Occipital lobe (tissue), 3 donors: ENCODE measurements at places on chromosomes 7 and 10.
A peak's percentile ranks its signal among the peaks of the same experiment; 100 is the strongest.

- no peak for DNase-seq
Observed at GRCh38 chr10:132918617-132919373, 23.6 kb downstream of the CFAP46 start.

GRCh38 chr10:108894402-108895301 lies 1028.7 kb downstream of the XPNPEP1 start:
- DNase-seq = no peak

- no peak for DNase-seq
Observed at GRCh38 chr10:78349165-78349516, 315.5 kb downstream of the RPS24 start.

DNA sequence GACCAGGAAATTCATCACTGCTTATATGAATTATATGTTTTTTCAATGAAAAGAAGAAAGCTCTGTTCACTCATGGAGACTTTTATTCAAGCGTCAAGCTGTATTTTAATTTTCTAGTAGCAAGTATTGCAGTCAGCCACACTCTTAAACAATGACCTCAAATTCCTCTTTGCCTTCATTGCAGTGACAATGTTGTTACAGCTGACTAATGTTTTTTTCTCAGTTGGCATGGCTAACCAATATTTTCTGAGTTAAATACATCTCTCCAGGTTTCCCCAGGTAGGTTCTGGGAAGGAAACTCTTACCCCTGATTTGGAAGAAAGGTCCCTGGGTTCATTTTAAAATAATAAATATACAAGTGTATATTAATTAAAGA lies 241.5 kb downstream of the WDR11 start:
- no peak for DNase-seq

DNA sequence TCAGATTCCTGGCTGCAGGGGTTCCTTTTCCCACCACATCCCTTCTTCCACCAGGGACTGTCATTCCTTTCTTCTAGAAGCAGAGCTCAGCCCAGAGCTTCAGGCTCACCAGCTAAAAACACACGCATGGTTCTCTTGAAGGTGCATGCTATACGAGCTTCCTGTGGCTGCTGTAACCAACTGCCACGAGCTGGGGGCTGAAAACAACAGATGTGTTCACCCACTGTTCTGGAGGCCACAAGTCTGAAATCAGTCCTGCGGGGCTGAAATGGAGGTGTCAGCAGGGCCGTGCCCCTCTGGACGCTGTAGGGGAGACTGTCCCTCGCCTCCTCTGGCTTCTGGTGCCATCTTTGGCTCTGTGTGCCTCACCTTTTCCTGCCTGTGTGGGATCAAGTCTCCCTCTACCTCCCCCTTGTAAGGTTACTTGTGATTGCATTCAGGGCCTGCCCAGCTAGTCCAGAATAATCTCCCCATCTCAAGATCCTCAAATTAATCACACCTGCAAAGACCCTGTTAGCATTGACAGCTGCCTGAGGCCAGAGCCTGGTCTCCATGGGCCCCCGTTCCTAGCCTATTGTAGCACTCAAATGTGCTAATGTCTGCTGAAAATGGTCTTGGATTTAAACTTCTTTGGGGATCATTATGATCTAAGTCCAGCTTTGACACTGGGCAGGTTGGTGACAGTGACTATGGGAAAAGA lies 13.7 kb downstream of the RAB19 start:
- no peak for DNase-seq

DNA sequence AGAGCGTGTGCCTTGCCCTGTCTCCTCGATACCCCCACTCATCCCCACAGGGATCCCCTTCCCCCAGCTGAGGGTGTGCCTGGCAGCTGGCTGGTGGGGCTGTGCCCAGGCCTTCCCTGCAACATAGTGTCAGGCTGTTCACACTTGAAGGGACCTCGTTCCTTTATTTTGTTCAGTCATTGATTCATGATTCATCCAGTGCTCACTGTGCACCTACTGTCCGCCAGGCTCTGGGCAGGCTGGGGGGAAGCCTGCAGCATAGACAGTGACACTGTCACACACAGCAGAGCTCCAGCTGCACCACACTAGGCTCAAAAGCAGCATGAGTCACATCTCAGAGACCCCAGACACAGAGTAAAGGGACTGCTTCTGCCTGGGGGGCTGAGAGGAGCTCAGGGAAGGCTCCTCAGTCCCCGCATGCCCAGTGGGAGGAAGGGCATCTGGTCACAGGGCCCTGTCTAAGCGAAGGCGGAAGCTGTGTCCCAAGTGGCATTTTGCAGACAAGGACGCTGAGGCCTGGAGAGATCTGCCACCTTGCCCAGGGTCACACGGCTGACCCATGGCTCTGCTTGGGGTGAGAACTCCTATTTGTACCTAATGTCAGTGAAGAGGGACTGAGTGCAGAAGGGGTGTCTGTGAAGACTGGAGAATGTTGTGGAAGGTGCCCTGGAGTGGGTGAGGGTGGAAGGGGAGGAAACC lies 27.9 kb downstream of the CDH23 start:
- DNase-seq = no peak

GRCh38 chr7:138510003-138510402 lies 49.9 kb downstream of the TRIM24 start:
- no peak for DNase-seq

GRCh38 chr7:134820778-134821177 lies 41.3 kb downstream of the CALD1 start:
- DNase-seq = no peak

- no peak for DNase-seq
Observed at GRCh38 chr7:116356333-116356965, 143.1 kb upstream of the CAV2 start.

GRCh38 chr10:2456834-2457233 lies 610.5 kb upstream of the PFKP start:
- no peak for DNase-seq

- no peak for DNase-seq
Observed at GRCh38 chr7:50953820-50954219, 171.1 kb upstream of the GRB10 start.

DNA sequence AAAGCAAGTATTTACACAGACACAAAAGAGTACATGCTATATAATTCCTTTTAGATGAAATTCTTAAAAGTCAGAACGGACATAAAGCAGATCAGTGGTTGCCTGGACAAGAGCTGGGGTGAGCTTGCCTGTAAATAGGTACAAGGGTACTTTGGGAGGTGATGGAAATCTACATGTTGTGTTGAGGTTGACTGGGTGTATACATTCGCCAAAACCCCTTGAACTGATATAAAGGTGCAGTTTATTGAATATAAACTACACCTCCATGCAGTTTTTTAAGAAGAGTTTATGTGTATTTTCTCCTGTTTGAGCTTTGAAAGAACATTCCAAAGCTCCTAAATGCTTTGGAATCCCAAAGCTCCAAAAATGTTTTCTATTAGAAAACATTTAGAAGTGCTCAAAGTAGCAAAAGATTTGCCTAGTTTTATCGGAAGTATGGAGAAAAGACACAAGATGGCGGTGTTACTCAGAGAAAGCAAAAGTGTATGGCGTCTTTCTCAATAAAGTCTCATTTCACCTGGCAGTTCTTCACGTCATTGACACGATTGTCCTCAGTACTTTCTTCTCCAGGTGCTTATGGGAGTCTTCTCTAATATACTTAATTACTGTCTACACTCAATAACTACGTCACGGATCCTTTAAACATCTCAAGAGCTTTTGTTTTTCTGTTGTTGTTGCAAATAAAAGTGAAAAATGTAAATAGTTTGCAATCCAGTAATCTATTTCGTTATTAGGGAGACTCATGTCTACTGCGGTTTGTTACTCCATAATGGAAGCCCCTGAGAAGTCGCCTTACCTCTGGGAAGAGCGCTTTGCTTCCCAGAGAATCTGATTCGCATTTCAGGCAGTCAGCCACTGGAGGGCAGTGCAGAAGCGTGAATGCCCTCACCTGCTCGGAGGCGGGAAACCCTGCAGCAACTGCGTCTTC lies 14.7 kb upstream of the SEC61G start:
- DNase-seq = peak; percentile 82

- DNase-seq = no peak
Observed at GRCh38 chr7:6026820-6027311, 4.3 kb upstream of the ANKRD61 start.

GRCh38 chr10:29530112-29530976 lies 104.4 kb downstream of the SVIL start:
- DNase-seq = no peak

DNA sequence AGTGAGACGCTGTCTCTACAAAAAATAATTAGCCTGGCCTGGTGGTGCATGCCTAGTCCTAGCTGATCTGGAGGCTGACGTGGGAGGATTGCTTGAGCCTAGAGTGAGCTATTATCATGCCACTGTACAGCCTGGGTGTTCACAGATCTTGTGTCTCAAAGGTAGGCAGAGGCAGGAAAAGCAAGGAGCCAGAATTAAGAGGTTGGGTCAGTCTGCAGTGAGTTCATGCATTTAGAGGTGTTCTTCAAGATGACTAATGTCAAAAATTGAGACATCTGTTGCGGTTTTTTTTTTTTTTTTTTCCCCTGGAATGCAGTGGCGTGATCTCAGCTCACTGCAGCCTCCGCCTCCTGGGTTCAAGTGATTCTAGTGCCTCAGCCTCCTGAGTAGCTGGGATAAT lies 5.4 kb downstream of the PPIA start:
- DNase-seq = no peak

DNA sequence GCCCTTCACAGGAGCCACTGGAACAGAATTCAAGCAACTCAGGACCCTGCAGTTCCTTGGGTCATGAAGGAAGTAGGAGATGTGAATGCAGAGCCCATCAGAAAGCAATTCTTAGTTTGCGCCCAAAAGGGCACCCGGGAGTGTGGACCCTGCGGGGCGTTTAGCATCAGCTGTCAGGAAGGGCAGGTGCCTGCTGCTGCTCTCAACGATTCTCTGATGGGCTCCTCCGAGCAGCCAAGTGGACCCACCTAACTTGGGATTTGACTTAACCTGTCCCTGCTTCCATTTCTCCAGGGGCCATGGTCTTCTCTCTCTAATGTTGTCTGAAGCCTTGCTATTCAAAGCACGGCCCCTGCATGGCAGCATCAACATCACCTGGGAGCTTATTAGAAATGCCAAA lies 17.1 kb downstream of the CPA5 start:
- DNase-seq = no peak

DNA sequence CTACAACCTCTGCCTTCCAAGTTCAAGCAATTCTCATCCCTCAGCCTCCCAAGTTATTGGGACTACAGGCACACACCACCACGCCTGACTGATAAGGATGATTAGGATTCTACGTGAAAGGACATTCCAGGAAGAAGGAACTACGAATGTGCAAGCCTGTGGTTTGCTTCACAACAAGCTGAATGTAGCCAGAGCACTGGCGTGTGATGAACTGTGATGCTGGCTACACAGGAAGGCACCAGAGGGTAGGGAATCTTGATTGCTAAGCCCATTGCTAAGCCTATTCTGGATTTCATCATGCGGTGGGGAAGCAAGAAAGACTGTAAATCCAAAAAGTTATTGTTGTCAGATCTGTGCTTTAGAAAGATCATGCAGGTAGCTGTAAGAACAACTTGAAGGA lies 72.3 kb upstream of the SRRM3 start:
- no peak for DNase-seq

- no peak for DNase-seq
Observed at GRCh38 chr7:6433784-6434615, 13.8 kb downstream of the DAGLB start.
